ENCODE measurements at places on chromosomes 5 and 9. TPM values are rescaled to one million over a fixed set of nuclear protein-coding genes. Genes with fewer than 3 reads are reported as not detected.

Gene IL13
- total RNA-seq, result not detected

Gene ZNF608
- 38.1 TPM for total RNA-seq

Gene CDHR2
- 544 TPM for total RNA-seq

Gene FAM151B
- 11.6 TPM for total RNA-seq

Gene C5orf34
- 1.9 TPM for total RNA-seq

Gene DRD1
- total RNA-seq, result 0.13 TPM

Gene ZDHHC11
- 7.7 TPM for total RNA-seq

Gene ENTREP1
- total RNA-seq, result 4.5 TPM

Gene SLC45A2
- not detected for total RNA-seq

Gene PAPPA
- 1.3 TPM for total RNA-seq

Gene IFNA13
- not detected for total RNA-seq

Measured in Peyer's patch (tissue), 4 donors.